ENCODE measurements at places on chromosomes 5 and 9.

DNA sequence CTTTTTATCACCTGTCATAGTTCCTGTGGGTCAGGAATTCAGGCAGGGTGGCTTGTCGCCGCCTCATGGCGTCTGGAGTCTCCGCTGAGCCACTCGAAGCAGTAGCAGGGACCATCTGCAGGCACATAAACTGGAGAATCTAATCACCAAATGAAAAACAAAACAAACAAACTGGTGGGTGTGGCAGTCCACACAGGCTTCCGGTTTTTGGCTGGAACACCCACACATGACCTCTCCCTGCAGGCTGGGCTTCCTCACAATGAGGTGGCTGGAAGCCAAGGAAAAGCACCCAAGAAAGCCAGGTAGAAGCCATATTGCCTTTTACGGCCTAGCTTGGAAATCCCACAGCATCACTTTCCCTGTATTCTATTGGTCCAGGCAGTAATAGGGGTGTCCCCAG, 197.0 kb downstream of the SYK start:
- DNase-seq: no peak

- DNase-seq: no peak
Measured at GRCh38 chr9:4308482-4308881, 8.6 kb upstream of the GLIS3 start.

GRCh38 chr5:9468060-9468388, 77.9 kb downstream of the SEMA5A start:
- no peak for DNase-seq

DNA sequence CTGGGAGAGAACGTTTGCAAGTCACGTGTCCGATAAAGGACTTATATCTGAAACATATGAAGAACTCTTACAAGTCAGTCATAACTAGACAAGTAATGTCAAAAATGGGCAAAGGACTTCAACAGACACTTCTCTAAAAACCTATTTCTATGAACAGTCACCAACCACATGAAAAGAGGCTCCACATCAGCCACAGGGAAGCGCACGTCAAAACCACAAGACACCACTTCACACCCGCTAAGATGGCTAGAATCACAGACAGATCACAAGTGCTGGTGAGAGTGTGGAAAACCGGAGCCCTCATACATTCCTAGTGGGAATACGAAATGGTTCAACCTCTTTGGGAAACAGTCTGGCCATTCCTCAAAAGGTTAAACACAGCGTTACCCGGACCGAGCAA, 11.5 kb upstream of the CARD9 start:
- peak; percentile 46 for DNase-seq

- no peak for DNase-seq
Measured at GRCh38 chr5:163089926-163090325, 347.5 kb upstream of the CCNG1 start.

- no peak for DNase-seq
Measured at GRCh38 chr5:30850866-30851265, 342.6 kb upstream of the CDH6 start.

DNA sequence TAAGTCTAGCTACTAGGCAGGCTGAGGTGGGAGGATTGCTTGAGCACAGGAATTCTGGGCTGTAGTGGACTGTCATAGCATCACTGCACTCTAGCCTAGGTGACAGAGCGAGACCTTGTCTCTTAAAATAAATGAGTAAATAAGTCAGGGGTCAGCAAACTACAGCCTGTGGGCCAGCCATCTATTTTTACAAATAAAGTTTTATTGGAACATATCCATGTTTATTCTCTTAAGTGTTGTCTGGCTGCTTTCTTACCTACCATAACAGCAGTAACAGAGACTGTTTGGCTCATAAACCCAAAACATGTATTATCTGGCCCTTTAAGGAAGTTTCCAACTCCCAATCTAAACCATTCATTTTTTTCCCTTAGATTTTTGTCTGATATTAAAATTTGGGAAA, 29.6 kb downstream of the DIMT1 start:
- DNase-seq: no peak

- DNase-seq: no peak
Measured at GRCh38 chr9:133429214-133429613, 7.0 kb downstream of the ADAMTS13 start.

DNA sequence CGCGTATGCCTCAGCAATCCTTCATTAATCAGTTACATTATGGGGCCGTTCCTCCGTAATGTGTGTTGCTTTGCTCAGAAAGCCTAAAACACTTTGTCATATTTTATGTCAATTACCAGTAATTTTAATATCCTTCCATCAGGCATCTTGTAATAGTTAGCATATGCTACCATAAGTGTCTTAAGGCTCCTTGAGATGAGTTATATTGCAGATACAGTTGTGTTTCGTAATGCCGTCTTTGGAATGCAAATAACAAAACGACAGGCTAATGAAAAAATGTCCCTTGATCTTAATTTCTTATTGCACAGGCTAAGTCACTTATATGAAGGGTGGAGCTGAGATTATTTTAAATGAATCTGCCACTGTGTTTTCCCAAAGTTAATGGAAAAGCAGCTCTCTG, 50.5 kb downstream of the TBCA start:
- no peak for DNase-seq

DNA sequence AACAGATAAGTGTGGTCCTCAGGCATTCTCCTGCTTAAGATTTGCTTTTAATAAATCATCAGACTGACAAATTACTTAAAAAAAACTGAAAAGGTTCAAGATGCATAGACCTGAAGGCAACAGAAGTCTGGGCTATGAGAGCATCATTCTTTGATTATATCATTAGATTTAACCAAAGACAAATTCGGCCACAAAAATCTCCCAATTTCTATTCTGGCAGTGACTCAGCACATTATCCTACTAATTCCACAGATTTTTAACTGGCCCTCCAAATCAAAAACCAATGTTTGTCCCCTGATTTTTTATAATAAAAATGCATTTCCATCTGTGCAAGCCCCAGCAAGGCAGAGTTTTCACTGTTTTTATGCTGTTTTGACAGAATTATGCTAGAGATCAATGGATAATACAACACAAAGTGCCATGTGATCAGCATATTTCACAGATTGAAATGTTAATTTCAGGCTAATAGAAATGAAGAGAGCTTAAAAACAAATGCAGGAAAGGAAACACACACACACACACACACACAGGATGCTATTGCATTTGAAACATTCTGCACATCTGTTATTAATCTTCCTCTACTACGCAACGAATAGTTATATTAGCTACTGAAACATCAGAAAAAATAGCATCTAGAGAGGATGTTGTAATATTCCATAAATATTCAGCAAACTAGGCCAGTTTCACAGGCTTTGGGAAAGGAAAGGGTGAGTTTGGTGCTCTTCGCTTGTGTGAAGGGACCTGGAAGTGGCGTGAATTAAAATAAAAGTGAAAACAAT, 177.6 kb upstream of the ST8SIA4 start:
- no peak for DNase-seq

GRCh38 chr5:160903551-160903950, 51.5 kb upstream of the ATP10B start:
- no peak for DNase-seq

Data from CD4-positive, alpha-beta T cell treated with Interleukin-4 for 4 hours (primary cell).